ENCODE measurements at places on chromosomes 2 and 18.
A peak's percentile ranks its signal among the peaks of the same experiment; 100 is the strongest.

DNA sequence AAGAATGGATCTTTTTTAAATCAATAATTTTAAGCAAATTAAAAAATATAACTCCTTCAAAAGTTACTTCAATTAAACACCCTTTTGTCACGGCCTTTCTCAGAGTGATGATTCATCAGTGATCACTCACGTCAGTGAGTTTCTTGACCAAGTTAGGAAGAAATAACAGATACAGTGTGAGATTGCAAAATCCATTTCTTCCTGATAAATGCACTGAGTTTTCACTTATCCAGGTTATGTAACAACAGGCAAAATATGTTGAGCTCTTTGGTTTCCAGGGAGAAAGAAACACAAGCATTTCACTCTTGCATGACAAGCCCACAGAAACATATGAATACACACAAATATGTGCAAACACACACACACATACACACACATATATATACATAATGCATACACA lies 195.9 kb upstream of the CYRIA start:
- DNase-seq = no peak

DNA sequence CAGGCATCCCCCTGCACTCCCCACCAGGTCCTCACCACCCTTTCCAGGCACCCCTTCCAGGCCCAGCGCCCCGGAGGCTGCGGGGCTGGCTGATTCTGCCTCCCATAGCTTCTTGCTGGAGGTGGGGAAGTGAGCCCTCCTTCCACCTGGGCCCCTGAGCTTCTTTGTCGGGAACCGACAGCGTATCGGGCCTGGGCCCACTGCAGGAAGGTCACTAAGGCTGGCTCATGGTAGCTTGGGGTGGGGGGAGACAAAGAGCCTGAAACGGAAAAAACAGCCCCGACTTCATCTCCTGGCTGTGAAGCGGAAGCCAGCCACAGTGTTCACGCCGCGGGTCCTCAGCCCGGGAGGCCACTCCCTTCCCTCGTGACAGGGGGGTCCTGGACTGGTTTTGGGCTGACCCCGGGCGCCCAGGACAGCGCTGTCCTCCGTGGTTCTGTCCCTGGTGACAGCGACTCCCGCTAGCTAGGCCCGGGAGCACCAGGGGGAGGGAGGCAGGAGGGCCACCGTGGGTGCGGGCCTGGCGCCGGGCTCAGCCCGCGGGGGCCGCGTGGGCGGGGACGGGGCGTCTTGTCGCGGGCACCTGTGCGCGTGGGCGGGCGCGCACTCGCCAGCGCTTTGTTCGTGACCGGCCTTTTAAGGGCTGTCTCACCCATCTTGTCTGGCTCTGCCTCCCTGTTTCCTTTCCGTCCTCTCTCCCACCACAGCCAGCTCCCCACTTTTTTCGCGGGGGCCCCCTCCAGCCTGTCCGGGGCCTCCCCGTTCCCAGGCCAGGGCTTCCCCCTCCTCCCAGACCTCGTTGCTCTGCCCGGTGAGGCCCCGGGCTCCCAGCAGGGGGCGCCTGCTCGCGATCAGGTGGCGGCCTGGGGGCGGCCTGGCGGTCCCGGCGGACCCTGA lies 64.9 kb downstream of the DNMT3A start:
- peak; percentile 76 for DNase-seq

GRCh38 chr2:29480426-29480825 lies 365.2 kb downstream of the CLIP4 start:
- no peak for DNase-seq

DNA sequence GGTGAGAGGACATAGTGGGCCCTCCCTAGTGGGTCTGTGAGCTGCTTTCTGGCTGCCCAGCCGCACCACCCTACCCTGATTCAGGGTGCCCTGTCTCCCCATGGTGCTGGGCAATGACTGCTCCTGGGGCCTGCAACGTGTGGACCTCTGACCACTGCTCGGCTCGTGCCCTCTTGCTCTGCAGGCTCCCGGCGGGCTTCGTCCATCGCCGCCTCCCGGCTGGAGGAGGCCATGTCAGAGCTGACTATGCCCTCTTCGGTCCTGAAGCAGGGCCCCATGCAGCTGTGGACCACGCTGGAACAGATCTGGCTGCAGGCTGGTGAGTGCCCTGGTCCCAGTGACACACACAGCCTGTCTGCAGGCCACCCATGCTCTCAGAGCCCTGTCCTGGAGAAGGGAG lies 103.5 kb downstream of the STPG4 start:
- DNase-seq = no peak

DNA sequence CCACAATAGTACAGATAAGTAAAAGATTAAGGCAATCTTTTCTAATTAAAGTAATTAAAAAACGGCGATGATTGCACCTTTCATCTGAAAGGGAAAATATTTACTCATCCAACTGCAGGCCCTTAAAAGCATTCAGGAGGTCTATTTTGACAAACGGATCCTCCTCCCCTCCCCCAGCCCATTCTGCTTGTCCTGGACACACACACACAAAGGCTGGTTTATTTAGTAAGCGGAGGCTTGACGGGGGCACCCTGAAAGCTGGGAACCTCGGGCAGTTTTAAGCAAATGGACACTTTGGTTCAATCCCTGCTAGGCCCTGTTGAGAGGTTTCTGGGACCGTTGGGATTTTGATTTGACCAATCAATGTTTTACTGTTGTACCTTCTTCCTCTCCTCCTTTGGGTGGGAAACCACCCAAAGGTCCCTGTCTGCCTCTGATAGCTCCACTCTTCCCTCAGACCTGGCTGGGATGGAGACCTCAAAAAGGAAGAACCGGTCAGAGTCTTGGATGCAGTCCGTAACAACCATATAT lies 135.8 kb upstream of the HAAO start:
- DNase-seq = peak; percentile 40

- no peak for DNase-seq
These were observed 82.5 kb downstream of the OSBPL1A start for GRCh38 chr18:24315170-24315569.

GRCh38 chr2:26312471-26312870 lies 33.5 kb upstream of the SELENOI start:
- no peak for DNase-seq

- DNase-seq = no peak
These were observed 7.0 kb downstream of the CHCHD5 start for GRCh38 chr2:112591413-112591812.

DNA sequence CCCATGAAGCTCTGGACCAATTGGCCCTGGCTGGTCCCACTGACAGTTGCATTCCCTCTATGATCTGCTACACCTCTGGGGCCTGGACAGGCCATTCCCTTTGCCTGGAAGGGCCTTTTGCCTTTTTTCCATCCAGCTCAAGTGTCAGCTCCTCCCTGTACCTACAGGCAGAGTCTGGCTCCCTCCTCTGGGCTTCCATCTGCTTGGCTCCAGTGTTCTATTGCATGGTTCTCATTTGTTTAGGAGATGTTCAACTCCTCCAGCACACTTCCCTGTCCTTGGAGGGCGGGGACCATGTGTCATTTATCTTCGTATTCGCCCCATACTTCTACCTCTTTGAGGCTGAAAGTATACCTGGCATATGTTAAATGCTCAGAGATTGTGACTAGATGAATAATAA lies 61.1 kb downstream of the PRKCE start:
- no peak for DNase-seq

DNA sequence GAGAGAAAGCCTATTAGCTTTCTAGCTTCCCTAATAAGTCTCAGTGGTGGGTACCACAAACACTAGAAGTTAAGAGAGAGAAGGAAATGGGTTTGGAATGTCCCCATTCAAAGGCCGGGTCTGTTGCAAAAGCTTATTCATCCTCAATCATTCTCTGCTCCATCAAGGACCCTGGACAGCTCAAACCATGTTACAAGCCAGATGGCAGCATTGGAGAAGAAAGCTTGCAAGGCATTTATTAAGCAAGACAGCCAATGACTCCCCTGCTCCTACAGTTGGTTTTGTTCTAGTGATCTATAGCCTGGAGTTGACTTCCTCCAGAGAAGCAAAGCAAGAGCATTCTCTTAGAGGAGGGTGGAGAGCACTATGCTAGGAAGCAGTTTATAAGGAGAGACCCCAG lies 86.9 kb upstream of the LMAN1 start:
- no peak for DNase-seq

- DNase-seq = no peak
These were observed 27.4 kb upstream of the CNNM3 start for GRCh38 chr2:96788442-96789244.

GRCh38 chr2:134405611-134406081 lies 151.8 kb downstream of the MGAT5 start:
- no peak for DNase-seq

DNA sequence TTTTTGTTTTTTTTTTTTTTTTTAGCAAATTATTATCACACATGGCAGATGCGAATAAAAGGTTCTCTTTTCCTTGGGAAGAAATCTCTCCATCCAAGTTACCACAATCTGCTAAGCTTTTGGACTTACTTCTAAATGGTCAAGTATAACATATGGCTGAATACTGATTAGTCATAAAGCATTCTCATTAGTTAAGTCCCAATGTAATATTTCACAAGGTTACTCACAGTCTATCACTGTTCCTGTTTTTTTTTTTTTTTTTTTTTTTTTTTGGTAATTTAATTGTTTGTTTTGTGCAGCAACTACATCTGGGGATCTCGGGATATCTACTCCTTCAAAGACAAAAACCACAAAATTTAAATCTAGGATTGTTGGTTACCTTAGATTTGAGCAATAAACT lies 771.7 kb downstream of the CPS1 start:
- no peak for DNase-seq

DNA sequence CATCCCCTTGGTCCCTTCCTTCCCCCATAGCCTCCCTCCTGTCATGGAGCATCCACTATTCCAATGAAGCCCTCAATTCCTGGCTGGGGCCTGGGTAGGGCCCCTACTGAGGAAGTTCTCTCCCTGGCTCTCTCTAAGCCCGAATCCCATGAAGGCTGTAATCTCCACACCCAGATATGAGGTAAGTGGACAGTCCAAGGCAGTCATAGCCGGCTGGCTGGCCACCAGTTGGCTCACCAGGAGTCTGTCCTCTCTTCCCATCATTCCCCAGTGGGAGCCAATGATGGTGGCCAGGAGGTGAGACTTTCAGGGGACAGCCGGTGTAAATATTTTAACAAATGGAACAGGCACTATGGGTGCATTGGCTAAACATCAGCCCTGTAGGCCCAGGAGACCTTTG lies 6.8 kb upstream of the TAF1B start:
- no peak for DNase-seq

DNA sequence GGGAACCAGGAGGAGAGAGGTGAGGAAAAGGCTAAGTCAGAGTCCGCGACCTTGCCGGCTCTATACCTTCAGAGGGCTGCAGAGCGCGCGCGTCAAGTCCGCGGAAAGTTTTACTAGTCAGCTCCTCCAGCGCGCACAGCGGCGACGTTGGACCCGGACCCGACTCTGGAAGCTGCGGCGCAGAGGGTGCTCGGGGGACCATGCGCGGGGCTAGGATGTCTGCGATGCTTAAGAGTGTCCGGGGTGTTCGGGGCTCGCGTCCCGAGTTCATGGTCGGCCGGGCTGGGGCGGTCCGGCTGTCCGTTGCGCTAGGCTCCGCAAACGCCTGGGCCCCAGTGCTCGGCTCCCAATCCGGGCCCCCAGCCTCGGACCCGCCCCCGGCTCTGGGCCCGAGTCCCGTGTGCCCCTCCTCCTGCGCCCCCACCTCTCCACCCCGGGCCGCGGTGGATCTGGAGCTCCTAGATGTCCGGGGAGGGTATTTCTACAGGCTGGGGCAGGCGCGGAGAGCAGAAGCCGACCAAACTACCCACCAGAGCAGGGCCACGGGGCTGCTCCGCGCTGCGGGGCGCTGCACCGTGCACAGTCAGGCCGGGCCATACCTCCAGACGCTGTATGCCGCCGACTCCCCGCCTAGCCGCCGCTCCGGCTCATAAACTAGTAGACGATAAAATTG lies at the start of gene LBX2:
TSS of gene LBX2 (minus strand) at position 337 of the 673 bp plus-strand sequence. CDS start at position 271, 66 bp downstream.
- DNase-seq = peak; percentile 46

DNA sequence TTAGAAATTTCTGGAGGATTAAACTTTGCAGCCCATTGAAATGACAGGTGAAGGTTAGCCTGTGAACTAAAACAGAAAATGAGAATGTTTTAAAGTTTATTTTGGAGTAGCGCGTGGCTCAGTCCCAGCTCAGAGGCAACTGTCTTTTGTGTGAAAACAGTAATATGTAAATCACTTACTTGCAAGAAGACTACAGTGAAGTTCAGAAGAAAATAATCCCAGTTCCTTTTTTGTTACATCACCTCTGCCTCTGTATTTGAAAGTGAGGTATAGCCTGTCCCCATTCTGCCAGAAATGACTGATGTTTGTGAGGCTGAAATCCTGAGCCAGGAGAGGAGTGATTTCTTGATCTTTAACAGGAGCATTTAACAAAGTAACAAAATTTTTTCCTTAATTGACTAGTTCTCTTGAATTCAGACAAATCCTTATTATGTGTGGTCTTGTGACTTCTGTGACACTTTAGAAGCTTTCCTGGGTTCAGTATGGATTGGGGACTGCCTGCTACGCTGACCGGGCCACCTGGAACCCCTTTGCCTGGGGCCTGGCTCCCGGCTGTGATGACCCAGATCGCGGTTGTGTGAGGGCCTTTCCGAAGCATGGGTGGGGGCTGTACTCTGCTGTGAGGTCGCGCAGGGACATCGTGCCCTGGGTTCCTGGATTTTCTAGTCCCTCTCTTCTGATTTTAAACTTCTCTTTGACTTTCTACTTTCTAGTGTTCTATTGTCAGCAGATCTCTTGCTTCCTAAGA lies 24.3 kb downstream of the TRAPPC12 start:
- DNase-seq = no peak
